ENCODE measurements at places on chromosomes 3 and 15.

DNA sequence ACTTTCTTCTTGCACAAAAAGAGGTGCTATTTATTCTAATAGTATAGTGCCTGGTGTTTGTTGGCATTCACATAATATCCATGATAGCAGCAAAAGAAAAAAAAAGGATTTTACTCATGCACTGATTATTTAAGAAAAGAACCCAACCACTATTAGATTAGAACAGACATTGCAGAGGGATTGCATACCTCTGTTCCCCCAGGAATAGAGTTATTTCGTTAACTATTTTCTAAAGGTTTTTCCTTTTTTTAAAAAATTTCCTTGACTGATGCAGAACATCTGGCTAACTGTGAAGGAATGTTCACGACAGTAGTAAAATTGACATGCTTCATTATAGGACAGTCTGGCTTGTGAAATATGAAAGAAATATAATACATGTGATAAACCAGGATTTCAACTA is 136.6 kb upstream of the PTX3 start:
- H3K4me1 ChIP-seq, result no peaks in the 10 kb centered on the region
- no peaks in the 10 kb centered on the region for H3K36me3 ChIP-seq
- no peaks in the 10 kb centered on the region for H3K27me3 ChIP-seq
- H3K4me3 ChIP-seq, result no peak overlapping the region

DNA sequence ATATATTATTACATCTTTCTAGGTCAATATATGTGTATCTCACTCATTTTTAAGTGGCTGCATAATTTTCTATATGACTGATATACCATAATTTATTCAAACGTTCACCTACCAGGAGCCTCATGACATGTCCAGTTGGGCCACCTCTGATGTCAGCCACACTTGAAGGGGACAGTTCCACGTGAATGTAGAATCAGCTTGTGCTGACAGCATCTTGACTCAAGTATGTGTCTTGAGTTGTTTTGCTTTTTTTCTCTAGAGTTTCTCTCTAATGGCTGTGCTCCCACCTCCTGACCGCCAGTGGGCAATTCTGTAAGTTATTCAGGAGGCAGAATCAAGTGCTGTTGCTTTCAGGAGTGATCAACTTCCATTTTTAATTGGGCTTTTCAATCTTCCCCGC is 237.9 kb downstream of the NFKBIZ start:
- DNase-seq, result no peak
- no peaks in the 10 kb centered on the region for H3K27me3 ChIP-seq
- H3K4me1 ChIP-seq, result no peaks in the 10 kb centered on the region

DNA sequence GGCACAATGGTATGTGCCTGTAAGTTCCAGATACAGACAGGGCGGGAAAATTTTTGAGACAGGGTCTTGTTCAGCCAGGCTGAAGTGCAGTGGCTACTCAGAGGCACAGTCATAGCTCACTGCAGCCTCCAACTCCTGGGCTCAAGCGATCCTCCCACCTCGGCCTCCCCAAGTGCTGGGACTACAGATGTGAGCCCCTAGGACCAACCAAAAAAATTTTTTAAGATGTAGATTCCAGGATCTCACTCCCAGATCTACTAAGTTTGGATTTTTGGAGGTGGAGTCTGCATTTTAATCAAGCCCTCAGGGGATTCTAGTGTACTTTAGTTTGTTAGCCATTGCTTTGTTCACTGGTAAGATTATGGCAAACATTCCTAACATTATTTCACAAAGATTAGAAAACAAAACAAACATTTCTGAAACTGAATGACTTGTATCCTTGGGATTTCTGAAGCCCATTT is 2.7 kb downstream of the LIPH start:
- peaks cover 51% of the 10 kb centered on the region for H3K4me1 ChIP-seq
- H3K36me3 ChIP-seq, result no peaks in the 10 kb centered on the region
- H3K27me3 ChIP-seq, result no peaks in the 10 kb centered on the region
- no peak for DNase-seq
- H3K4me3 ChIP-seq, result no peak overlapping the region
- H3K27ac ChIP-seq, result peak overlapping the region; percentile 79

GRCh38 chr15:70963199-70963598 is 70.6 kb downstream of the LRRC49 start:
- H3K4me3 ChIP-seq, result no peak overlapping the region
- peaks cover 2% of the 10 kb centered on the region for H3K4me1 ChIP-seq
- H3K36me3 ChIP-seq, result no peaks in the 10 kb centered on the region
- H3K27ac ChIP-seq, result no peak overlapping the region
- H3K27me3 ChIP-seq, result no peaks in the 10 kb centered on the region

- H3K36me3 ChIP-seq, result no peaks in the 10 kb centered on the region
- DNase-seq, result no peak
- H3K27ac ChIP-seq, result no peak overlapping the region
- no peaks in the 10 kb centered on the region for H3K4me1 ChIP-seq
These were observed 6.7 kb downstream of the P2RY12 start for GRCh38 chr3:151377768-151378385.

DNA sequence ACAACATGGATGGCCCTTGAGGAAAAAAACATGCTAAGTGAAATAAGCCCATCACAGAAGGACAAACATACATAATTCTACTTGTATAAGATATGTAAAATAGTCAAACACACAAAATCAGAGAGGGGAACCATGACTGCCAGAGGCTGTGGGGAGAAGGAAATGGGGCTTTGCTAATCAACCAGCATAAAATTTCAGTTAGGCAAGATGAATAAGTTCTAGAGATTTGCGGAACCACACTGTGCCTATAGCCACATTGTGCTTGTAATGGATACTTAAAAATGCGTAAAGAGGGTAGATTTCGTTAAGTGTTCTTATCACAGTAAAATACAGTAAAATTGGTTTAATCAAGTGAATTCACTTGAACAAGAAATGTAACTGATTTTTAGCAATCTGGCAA is 33.7 kb upstream of the SPTBN5 start:
- no peaks in the 10 kb centered on the region for H3K27me3 ChIP-seq
- H3K4me3 ChIP-seq, result no peak overlapping the region
- peaks cover 57% of the 10 kb centered on the region for H3K36me3 ChIP-seq
- no peak for DNase-seq
- H3K4me1 ChIP-seq, result peaks cover 32% of the 10 kb centered on the region
- no peak overlapping the region for H3K27ac ChIP-seq

DNA sequence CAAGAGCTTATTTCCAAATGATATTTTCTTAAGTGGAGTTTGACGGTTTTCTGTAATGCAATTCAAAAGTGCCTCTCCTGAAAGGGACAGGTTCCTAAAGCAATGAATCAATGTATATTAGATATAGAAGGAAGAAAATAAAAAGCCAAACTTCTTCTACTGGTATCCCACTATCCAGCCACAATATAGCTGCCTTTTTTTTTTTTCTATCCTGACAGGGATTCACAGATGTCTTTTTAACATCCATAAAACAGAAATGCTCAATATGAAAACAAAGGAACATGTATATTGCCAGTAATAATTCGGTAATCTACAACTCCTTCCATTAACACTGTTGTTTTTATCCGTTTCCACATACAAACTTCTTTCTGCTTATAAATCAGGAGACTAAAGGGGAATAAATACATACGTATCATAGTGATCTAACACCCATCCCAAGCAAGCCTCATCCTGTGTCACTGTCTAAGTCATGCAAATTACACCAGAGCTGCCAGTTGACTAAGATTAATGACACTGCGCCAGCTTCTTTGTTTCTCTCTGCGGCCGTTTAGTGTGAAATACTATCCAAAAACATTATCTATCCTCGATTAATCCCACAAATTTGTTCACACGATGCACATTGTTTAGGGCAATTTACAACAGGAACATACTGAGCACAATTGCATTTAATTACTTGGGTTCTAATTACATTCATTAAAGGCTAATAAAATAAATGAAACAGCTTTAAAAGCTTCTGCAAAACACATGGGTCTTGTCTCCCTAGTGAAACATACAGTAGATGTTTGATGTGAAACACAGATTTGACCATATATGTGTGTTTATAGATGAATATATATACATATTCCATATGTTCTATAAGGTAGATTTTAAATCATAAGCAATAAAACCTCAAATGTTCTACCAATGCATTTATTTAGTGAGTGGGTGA is 51.9 kb upstream of the CDIN1 start:
- H3K36me3 ChIP-seq, result no peaks in the 10 kb centered on the region
- H3K27me3 ChIP-seq, result no peaks in the 10 kb centered on the region
- H3K4me3 ChIP-seq, result no peak overlapping the region

DNA sequence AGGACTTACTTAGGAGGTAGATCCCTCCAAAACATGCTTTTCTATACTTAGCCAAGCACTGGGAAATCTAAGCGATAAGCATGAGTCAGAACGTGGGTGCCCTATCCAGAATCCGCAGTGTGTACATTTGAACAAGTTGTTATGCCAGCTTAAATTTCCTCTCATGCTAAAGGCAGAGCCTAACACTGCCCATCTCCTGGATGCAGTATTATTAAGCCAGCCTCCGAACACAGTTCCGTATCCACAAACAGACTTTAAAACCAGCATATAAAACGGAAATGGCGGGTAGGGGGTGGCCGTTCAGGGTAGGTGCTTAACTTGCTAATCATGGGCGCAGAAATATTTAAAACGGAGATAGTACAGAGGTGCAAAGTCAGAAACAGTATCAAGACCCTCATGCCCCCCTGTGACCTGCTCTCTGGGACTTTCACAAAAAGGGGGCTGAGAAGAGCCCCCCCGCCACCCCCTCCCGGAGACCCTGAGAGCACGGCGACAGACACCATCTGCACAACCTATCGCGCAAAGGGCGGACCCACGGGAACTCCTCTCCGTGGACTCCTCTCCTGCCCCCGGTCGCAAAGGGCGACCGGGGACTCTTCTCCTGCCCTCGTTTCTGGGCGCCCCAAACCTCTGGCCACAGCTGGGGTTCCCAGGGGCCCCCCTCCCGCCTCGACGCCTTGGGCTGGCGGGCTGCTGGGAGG is 889 bp upstream of the LRRIQ4 start:
- no peak overlapping the region for H3K27ac ChIP-seq
- H3K4me1 ChIP-seq, result no peaks in the 10 kb centered on the region
- H3K4me3 ChIP-seq, result peak overlapping the region; percentile 30
- no peaks in the 10 kb centered on the region for H3K27me3 ChIP-seq
- no peaks in the 10 kb centered on the region for H3K36me3 ChIP-seq

DNA sequence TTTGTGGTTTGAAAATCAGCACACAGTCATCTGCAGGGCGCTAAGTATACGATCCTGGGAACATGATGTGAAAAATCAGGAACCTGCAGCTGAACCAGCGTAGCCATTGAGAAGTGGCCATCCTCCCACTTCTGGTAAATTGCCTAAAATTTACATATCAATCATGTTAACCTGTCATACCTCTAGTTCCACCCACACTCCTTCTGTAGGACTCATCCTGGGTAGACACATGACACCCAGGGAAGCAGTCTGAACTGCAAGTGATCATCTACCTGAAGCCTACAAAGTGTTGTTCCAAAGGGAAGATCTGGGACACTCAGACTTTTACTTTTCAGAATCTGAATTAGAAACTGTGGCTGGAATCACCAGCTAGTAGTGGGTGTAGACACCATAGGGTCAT is 5.5 kb upstream of the PSMD6 start:
- H3K27me3 ChIP-seq, result no peaks in the 10 kb centered on the region
- H3K36me3 ChIP-seq, result no peaks in the 10 kb centered on the region
- H3K4me1 ChIP-seq, result no peaks in the 10 kb centered on the region
- DNase-seq, result no peak

DNA sequence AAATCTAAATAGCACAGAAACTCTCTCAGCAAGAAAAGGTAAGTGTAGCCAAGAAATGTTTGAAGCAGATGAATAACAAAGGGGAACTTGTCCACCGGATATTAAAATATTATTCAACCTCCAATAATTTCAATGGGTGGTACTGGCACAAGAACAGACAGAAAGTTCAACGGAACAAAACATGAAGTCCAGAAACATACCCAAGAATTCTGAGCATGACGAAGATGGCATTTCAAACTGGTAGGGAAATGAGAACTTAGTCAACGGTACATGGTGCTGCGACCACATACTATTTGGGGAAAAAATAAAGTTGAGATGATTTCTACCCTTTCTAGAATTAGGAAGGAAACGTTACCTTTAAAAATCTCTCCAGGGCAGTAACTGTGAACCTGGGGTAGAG is 5.5 kb downstream of the CHSY1 start:
- H3K27ac ChIP-seq, result peak overlapping the region; percentile 42
- H3K36me3 ChIP-seq, result peaks cover 46% of the 10 kb centered on the region
- H3K4me3 ChIP-seq, result no peak overlapping the region

- no peaks in the 10 kb centered on the region for H3K36me3 ChIP-seq
- DNase-seq, result no peak
- H3K27me3 ChIP-seq, result no peaks in the 10 kb centered on the region
- H3K4me1 ChIP-seq, result peaks cover 18% of the 10 kb centered on the region
These were observed 197.1 kb upstream of the BHLHE40 start for GRCh38 chr3:4782095-4782494.

- DNase-seq, result no peak
- H3K4me3 ChIP-seq, result no peak overlapping the region
- H3K36me3 ChIP-seq, result no peaks in the 10 kb centered on the region
- H3K27ac ChIP-seq, result no peak overlapping the region
- no peaks in the 10 kb centered on the region for H3K27me3 ChIP-seq
These were observed 59.9 kb downstream of the LIPC start for GRCh38 chr15:58491499-58492202.

DNA sequence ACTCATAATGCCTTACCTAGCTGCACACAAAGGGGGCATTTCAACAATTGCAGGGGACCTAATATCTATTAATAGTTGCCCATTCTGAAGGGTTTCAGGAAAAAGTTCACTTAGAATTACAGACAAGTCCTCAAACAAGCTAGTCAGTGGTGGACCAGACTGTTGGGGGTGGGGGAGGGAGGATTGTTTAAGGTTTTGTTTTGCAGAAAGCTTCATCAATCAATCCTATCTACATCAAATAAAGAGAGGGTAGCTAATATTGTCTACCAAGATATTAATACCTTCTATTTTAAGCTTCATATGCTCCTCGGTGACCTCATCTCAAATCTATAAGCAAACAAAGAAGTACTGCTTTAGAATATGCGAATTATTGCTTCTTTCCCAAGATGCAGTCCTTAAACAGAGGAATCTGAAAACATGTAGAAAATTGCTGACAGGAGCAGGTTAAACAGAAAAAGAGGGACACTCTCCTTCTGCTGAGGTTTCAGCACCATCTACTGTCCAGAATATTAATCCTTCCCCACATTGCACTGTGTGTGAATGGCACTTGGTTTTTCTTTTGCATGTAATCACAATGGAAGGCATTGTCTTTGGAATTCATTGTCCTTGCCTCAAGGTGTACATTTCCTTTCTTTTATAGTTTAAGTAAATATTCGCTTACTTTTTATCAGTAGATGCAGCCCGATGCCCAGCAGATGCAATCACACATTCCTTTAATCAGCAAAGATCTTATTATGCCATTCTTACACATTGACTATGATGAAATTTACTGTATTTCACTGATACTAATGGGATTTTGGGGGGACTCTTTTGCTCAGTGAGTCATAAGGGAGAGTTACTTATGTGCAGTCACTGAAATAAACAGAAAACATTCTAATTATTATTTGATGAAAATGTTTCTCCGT is 94.7 kb downstream of the IL5RA start:
- no peaks in the 10 kb centered on the region for H3K4me1 ChIP-seq
- H3K27ac ChIP-seq, result no peak overlapping the region
- no peaks in the 10 kb centered on the region for H3K27me3 ChIP-seq

- H3K27me3 ChIP-seq, result no peaks in the 10 kb centered on the region
- no peak overlapping the region for H3K27ac ChIP-seq
- no peak for DNase-seq
These were observed 36.3 kb upstream of the DYNC1LI1 start for GRCh38 chr3:32606960-32607359.

- H3K36me3 ChIP-seq, result peaks cover 37% of the 10 kb centered on the region
- no peak overlapping the region for H3K4me3 ChIP-seq
- no peaks in the 10 kb centered on the region for H3K27me3 ChIP-seq
- DNase-seq, result no peak
- H3K4me1 ChIP-seq, result peaks cover 8% of the 10 kb centered on the region
These were observed 5.3 kb downstream of the ATP1B3 start for GRCh38 chr3:141881702-141882101.

Measured in RWPE2 (cell line).